ENCODE measurements at places on chromosomes 12 and 14.

- no peak for DNase-seq
Measured at GRCh38 chr12:67275380-67275913, 6.3 kb downstream of the CAND1 start.

- no peak for DNase-seq
Measured at GRCh38 chr12:87827638-87828264, 201.4 kb downstream of the C12orf50 start.

- no peak for DNase-seq
Measured at GRCh38 chr12:47120736-47121135, 41.0 kb upstream of the AMIGO2 start.

- DNase-seq, result no peak
Measured at GRCh38 chr12:79019672-79020071, 155.1 kb downstream of the SYT1 start.

- no peak for DNase-seq
Measured at GRCh38 chr14:61911574-61911973, 149.4 kb downstream of the SNAPC1 start.

DNA sequence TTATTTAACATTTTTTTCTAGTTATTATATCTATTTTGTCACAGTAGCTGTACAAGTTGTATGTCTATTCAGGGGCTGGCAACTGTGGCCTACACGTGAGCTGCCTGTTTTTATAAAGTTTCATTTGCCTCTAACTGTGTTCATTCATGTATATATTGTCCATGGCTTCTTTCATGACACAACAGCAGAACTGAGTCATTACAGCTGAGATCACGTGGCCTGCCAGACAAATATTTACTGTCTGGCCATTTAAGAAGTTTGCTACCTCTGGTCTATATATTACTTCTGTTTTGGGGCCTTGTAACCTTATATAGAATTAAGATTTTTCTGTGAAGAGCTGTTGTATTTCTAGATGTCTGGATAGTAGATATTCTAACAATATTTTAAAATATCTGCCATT lies 37.9 kb downstream of the KIAA0586 start:
- no peak for DNase-seq

DNA sequence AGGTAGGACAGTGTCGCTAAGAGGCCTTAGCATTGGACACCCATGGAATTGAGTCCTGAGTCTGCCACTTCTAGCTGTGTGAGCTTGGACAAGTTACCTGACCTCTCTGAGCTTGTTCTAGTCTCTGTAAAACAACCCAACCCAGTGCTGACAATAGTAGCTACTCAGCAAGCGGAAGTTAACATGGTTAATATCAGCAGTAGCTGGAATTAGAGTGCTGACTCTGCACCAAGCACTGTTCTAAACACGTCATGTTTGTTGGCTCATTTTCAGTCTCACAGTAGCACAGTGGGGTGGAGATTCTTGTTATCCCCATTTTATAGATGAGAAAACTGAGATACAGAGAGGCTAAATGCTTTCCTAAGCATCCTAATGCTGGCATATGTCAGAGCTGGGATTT lies 47.5 kb upstream of the RIN3 start:
- DNase-seq, result no peak

DNA sequence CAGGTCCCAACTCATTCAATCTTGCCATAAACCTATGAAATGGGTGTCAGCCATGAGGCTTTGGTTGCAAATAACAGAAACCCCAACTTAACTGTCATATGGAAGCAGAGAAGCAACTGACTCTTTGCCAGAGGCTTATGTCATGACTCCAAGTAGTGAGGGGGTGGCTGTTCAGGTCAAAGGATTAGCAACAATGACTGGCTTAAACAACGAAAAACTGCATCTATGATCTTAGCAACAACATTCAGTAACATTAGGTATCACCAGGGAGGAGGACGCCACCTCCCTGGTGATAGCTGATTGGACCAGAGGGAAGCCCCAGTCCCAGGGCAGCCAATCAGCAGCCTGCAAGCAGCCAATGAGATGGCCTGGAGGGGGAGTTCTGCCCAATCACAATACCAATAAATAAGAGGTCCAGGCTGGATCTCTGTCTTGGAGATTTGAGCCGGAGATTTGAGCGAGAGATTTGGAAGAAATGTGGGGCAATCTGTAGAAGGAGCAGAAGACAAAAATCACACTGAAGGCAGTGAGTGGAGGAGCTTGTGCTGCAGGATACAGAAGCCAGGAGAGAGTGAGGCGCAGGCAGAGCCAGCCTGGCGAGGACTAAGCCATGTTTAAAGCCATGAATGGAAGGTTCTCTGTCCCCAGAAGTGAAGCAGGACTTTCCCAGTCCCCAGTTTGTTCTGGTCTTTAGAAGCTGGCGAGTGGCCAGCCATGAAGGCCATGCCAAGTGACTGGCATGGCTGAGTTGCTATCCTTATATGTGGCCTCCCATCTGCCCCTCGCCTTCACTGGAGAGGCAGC lies 93.3 kb downstream of the CALM1 start:
- DNase-seq, result no peak

DNA sequence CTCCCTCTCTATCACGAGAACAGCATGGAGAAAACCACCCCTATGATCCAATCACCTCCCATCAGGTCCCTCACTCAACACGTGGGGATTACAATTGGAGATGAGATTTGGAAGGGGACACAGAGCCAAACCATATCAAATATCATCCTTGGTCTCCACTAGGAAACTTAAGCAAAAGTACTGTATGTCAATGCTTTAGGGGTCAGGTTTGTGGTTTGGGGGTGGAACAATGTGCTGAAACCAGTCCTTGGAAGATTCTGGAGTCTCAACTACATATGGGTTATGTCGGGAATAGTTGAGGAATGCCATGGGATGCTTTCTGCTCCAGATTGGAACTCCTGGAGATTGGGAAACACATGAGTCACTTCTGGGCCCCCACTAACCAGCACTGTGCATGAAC lies 48.3 kb upstream of the CCDC63 start:
- DNase-seq, result no peak

DNA sequence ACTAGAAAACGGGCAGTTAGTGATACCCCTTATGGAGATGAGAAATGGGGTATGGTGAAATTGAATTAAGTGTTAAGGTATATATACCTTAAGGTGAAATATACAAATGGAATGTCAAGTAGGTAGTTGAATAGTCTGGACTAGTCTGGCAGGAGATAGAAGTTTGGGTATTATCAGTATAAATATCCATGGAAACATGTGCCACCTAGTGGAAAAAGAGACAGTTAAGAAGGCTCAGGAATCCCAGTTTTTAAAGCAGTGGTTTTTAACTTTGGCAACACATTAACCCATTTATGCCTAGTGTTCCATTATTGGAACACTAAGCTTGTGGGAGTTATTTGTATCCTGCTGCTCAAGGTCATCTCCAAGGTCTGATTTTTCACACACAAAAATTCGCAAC lies 38.6 kb upstream of the TPH2 start:
- DNase-seq, result no peak
